Skeletal muscle cell (primary cell): ENCODE measurements at places on chromosomes 7 and 10.

- no peak for DNase-seq
Measured at GRCh38 chr7:50637725-50638643, 72.8 kb upstream of the DDC start.

- no peak for DNase-seq
Measured at GRCh38 chr7:121837462-121837861, 35.5 kb upstream of the PTPRZ1 start.

DNA sequence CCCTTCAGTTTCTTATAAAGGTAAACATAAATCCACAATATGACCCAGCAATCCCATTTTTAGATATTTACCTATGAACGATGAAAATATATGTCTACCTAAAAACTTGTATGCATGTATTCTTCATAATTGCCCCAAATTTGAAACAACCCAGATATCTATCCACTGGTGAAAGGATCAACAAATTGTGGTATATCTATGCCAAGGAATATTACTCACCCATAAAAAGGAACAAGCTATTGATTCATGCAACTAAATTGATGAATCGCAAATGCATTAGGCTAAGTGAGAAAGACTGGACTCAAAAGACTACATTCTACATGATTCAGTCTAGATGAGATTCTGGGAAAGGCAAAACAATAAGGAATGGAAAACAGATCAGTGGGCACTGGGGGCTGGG, 126.0 kb upstream of the BTBD16 start:
- DNase-seq = no peak

DNA sequence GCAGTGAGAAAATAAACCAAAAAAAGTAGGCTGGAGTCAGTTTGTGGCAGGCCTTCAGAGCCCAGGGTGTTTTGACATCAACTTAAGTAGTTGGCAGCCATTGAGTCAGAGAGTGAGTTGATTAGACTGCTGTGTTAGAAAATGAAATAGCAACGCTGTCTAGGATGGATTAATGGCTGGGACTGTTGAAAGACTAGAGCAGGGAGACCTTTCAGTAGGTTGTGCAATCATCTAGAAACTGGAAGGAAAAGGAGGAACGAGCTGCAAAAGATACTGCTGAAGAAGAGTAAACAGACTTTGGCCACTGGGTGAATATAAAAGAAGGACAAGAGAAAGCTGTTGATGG, 28.6 kb upstream of the TRIL start:
- peak; percentile 92 for DNase-seq

DNA sequence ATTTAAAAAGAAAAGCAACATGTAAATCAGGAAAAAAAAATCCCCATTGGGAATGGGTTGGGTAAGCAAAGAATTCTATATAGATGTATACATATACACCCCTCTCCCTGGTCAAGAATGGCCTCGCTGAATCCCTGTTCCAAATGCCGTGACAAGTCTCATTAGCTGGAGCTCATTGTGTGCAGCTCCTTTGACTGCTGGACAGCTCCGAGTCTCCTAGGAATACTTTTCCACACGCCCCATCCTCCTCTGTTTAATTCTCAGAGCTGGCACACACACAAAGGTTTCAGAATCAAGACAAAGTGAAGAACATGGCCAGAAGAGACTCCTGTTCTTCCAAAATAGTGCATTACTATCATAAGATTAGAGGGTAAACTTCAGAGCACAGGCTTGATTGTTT, 130.9 kb upstream of the MKLN1 start:
- no peak for DNase-seq
